Esophagus mucosa (tissue), 1 donor: ENCODE measurements at places on chromosomes 2 and 18. TPM values are rescaled to one million over a fixed set of nuclear protein-coding genes. Genes with fewer than 3 reads are reported as not detected.

Gene IGFBP2
- 192 TPM for total RNA-seq

Gene GALNT3
- 40.0 TPM for total RNA-seq

Gene KCNJ3
- total RNA-seq: not detected

Gene ZC3H6
- 4.9 TPM for total RNA-seq

Gene CHRND
- total RNA-seq: not detected

Gene HOXD10
- total RNA-seq: 0.24 TPM

Gene TBC1D8
- total RNA-seq: 17.8 TPM

Gene LRP1B
- total RNA-seq: 0.40 TPM

Gene PSTPIP2
- 4.7 TPM for total RNA-seq

DNA sequence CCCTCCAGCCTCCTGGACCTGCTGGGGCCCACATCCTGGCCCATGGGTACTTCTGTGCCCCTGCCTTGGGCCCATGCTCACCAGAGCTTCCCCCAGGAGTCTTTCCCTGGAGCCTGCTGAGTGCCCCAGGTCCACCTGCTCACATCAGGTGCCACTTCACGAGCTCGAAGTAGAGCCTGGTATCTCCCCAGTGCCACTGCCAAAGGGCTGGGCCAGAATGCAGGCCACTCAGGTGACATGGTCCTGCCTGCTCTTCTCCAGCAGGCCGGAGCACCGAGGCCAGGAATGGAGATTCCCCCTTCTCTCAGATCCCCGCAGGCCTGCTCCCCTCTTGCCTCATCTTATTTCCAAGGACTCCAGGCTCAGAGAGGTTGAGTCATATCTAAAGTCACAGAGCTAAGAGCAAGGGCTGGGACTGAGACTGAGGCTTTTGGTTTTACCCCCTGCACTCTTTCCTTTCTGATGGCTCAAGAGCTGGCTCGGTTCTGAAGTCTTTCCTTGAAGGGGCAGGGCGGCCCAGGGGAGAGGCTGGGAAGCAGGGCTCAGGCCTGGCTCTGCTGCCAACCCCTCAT is 79.2 kb downstream of the HS1BP3 start:
- no peak for ATAC-seq

DNA sequence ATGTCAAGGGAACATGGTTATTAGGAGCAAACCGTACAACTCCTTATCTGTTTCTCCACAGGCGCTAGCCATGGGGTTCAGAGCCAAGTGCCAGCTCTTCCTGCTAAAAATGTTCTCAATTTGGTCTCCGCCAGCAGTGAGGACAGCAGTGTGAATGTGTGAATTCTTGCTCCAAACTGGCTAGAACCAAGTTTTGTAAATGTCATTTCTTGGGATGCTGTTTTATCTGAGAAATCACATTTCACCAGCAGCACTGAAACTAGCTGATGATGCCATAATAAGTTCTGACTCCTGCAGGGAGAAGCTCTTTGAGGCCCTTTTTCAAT is 140.6 kb upstream of the LGALSL start:
- ATAC-seq: no peak

DNA sequence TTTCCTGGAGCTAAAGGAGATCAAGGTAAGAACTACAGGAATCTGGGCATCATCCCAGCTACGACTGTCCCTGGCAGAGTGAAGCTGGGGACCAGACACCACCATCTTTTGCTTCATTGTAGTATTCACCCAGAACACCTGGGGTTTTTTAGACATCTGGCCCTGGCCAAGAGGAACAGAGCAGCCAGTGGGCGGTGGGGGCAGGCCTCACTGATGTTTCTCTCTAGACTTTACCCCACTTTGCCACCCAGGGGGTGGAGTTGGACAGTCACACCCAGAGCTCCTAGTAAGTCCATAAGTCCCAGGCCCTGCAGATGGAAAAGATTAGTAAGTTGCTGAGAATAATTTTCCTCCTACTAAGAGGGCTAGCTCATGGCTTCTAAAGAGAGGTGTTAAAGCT is 39.6 kb downstream of the MARCO start:
- ATAC-seq: no peak

DNA sequence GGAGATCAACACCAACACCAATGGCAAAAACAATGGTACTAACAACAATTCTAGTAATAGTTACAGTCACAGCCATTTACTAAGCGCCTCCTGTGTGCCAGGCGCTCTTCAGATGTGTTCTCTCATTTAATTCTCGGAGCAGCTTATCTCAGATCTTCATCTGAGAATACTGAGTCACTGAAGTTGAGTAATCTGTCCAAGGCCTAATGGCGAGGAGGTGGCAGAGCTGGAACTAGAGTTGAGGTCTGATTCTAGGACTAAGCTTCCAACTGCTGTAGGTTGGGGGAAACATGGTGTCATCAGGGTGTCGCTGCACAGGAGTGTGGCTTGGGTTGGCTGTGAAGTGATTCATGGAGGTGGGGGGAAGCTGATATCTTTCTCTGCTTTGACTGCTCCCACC is 156.1 kb downstream of the DYSF start:
- ATAC-seq: no peak

- no peak for ATAC-seq
Measured at GRCh38 chr2:179237209-179237946, 27.3 kb downstream of the SESTD1 start.

DNA sequence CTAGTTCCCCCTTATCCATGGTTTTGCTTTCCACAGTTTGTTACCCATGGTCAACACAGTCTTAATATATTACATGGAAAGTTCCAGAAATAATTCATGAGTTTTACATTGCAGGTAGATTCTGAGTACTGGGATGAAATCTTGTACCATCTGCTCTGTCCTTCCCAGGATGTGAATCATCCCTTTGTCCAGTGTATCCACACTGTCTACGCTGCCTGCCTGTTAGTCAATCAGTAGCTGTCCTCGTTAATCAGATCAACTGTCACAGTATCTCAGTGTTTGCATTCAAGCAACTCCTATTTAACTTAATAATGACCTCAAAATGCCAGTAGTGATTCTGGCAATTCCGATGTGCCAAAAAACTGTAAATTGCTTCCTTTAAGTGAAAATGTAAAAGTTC is 76.3 kb downstream of the DYNC1I2 start:
- ATAC-seq: no peak

GRCh38 chr2:77232909-77233425 is 289.2 kb downstream of the LRRTM4 start:
- ATAC-seq: no peak

DNA sequence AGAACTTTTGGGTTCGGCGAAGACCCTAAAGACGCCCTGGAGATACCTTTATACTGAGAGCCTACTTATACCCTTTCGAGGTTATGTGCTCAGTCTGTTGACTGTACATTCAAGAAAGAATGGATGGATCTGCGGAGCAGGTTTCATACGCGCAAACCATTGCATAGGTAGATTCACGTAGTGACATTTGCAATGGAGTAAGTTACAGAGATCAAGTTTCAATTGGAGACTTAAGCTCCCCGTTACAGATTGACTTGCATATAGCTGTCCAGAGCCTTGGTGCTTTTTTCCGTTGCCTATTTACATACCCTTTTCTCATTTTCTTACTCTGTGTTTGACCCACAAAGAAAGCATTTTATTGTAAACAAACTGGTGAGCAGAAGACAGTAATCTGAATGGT is 923 bp downstream of the PSMD1 start:
- no peak for ATAC-seq

DNA sequence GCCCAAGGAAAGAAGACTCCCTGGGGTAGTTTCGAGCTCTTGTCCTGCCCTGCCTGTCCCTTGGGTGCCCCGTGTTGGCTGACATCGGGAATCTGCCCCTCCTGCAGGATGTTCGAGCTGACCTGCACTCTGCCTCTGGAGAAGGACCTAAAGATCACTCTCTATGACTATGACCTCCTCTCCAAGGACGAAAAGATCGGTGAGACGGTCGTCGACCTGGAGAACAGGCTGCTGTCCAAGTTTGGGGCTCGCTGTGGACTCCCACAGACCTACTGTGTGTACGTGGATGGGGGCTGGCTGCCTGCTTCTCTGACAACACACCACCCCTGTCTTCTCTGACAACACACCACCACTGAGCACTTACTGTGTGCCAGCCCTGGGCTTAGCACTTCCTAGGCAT is 210.8 kb downstream of the DYSF start:
- ATAC-seq: no peak

- no peak for ATAC-seq
Measured at GRCh38 chr2:203690117-203690431, 16.4 kb upstream of the CD28 start.

DNA sequence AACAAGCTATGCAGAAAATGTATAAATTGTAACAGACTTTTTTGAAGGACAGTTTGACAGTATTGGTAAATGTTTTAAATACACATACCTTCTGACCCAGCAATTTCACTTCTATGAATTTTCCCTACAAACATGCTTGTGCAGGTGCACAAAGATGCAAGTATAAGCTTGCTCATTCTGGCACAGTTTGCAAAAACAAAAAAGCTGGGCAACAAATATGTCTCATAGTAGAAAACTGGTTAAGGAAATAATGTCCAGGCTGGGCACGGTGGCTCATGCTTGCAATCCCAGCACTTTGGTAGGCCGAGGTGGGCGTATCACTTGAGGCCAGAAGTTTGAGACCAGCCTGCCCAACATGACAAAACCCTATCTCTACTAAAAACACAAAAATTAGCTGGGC is 96.9 kb upstream of the NEDD4L start:
- peak; percentile 69 for ATAC-seq

- ATAC-seq: peak; percentile 18
Measured at GRCh38 chr2:37892436-37893114, 32.5 kb upstream of the RMDN2 start.

- ATAC-seq: peak; percentile 70
Measured at GRCh38 chr2:101823347-101823791, 125.9 kb downstream of the MAP4K4 start.

DNA sequence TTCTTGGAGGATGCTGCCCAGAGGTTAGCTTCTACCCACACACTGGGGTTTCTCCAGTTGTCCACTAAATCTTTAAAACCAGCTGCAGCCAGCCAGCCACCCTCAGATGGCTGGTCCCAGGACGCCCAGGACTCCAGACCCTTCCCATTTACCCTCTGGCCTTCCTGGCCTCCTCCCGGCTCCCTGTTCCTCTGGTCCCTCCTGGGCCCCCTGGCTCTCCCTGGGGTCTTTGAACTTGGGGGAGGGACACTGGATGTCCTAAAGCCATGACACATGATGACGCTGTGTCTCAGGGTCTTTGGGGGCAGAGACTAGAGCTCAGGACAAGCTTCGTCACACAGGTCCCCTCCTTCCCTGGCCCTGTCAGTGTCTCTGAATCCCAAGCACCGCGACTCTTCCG is 201.1 kb upstream of the HDAC4 start:
- no peak for ATAC-seq
